ENCODE measurements at places on chromosomes 3 and 15. TPM values are rescaled to one million over a fixed set of nuclear protein-coding genes. Genes with fewer than 3 reads are reported as not detected.

Gene LRRC31
- total RNA-seq, result 62.9 TPM

Gene WDR76
- total RNA-seq, result 3.2 TPM

Gene FBXO40
- total RNA-seq, result not detected

Gene LMAN1L
- total RNA-seq, result not detected

Gene CHRFAM7A
- total RNA-seq, result 0.85 TPM

Gene ZXDC
- 25.7 TPM for total RNA-seq

Gene SLC28A1
- total RNA-seq, result not detected

Gene CYP1A2
- total RNA-seq, result not detected

DNA sequence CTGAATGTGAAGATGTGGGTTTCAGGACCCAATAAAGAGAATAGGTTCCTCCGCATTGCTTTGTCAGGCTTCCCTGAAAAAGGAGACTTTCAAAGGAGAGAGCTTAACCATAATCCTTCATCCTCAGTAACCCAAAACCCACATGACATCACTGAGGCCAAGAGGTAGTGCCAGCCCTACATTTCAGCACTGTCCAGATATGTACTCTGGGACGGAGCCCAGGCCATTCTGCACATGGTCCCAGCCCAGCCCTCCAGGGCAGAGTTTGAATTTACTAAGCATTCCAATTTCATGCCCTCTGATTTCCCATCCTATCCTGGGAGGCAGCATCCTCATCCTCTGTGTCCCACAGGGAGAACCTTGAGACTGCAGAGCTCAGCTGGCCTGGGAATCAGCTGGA lies 210.5 kb downstream of the GABRB3 start:
- no peak for DNase-seq

DNA sequence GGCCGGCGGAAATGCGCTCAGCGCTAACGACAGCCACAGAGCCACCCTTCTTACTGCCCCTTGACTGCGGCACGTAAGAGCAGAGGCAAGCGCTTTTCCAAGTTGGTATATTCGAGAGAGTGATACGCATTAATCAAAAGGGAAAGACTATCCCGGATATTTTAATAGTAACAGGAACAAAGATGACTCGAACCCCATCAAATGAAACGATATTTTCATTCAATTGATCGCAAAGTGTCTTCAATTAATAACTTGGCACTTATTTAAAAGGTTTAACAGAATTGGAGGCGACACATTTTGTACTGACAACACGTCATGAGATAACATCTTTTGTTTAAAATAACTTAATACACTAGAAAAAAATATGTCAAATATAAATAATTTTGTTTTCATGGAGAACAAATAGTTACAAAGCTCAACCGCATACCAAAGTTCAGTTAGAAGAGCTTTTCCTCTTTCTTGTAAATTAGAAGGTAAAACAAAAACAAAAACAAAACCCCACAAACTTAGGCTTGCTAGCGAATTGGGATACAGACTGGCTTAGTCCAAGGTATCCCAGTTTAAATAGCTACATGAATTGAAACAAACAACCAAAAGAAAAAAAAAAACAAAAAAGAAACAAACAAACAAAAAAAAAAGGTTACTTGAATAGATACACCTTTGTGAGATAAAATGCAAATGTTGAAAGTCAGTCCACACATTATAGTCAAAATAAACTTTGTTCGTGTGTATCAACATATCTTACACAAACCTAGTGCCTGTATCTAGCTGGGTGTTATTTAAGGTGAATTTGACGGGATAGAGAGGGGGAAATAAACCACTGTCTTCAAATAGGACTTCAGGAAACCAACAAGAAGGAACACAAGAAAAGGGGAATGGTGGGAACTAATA lies 10.2 kb downstream of the SHOX2 start:
- no peak for DNase-seq

- DNase-seq, result no peak
Observed at GRCh38 chr15:65903296-65904073, 34.2 kb downstream of the RAB11A start.

- DNase-seq, result no peak
Observed at GRCh38 chr3:123153125-123154019, 48.4 kb upstream of the SEC22A start.

GRCh38 chr3:12186515-12187286 lies 28.0 kb upstream of the TIMP4 start:
- no peak for DNase-seq

DNA sequence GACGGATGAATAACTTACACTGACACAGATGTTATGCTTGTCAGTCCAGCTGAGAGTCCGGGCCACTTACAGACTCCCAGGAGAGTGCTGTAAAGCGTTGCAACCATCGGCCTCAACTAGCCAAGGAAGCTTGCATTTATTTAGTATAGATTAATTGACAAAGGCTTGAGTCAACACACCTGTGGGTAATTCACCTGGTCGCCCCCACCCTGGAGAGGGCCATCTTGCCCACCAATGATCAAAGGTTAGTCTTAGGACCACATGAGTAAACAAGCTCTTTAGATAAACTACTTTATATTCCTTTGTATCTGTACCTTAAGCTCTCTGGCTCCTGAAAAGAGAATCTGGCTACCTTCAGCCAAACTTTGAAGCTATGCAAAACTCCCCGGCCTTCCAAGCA lies 51.0 kb downstream of the PAK2 start:
- no peak for DNase-seq

GRCh38 chr15:28969511-28970085 lies 83.8 kb downstream of the APBA2 start:
- no peak for DNase-seq

GRCh38 chr15:73981761-73982221 lies 10.3 kb downstream of the STOML1 start:
- no peak for DNase-seq

GRCh38 chr15:35713733-35714132 lies 167.8 kb upstream of the DPH6 start:
- no peak for DNase-seq

DNA sequence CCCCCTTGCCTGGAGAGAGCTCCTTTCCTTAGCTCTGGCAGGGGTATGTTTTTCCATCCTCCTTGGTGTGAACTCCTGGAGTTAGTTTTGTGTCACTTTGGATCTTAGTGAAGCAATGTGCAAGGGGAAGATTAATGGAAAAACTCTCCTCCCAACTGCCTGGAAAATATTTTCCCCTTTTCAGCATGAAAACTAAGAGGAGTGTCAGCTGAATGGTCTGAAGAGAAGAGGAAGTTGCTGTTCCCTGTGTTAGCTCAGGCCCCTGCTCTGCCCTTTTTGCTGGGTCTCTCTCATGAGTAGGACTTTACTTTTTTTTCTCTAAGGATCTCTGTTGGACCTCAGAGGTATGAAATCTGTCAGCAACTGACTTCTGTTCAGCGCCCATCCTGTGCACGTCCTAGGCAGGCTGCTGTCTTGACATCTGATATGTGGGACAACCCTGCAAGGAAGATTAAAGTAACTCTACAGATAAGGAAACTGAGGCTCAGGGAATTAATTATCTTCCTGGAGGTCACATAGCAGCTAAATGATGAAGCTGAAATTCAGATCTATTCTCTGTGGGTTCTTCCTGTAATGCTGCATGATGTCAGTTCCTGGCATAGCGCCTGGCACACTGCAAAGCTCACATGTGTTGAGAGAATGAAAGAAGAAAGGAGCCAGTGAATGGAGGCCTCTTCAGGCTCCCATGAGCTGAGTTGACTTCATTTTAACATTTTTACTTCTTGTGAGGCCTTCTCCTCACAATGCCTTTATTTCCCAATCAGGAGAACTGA lies 109.7 kb upstream of the GALNT15 start:
- DNase-seq, result peak; percentile 41

DNA sequence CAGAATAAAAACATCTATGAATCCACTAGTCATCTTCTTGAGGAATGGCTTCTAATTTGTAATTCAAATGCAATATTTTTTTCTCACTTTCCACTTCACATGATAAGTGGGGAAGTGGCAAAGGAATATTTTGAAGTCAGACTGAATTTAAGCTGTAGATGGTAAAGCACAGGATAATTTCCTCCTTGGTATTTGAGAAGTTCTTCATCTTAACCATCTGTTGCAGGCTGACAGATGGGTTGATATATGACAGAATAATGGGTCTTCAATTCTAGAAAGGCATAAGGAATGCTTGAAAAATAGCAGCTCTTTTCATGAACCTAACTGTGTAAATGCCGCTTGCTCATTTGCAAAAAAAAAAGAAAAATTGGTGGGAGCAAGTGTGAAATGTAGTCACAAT lies 66.5 kb upstream of the SNTN start:
- DNase-seq, result no peak

DNA sequence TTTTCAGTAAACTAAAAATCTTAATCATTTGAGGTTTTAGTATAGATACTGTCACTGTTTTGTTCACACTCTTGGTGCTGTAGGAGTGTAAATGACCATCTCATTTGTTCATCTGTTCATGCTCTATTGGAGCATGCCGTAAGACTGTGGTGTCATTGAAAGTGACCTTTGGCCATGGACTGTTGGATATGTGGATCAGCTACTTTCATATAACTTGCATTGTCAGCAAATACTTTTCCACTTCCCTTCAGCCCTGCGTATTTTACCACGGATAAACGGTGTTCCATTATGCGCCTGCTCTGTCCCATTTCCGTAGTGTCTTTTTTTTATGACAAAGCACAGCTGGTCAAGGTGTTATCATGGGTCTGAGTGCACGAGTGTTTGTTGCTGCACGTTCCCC lies 32.6 kb upstream of the SENP5 start:
- DNase-seq, result no peak

DNA sequence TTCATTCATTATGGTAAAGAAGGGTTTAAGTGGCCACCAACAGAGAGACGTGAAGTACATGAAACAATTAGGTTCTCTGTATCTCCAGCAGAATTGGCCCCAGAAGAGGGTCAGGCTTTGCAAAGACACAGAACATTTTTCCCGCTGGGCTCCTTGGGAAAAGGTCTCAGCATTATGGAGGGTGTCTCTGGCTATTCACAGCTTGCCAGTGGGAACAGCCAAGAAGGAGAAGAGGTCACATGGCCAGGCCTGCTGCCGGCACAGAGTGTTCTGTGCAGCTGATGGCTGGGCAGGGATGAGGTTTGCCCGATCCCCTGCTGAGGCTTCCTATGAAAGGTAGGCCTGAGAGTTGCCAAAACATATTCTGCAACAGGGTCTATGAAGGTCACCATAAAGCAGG lies 77.8 kb upstream of the LPP start:
- no peak for DNase-seq

DNA sequence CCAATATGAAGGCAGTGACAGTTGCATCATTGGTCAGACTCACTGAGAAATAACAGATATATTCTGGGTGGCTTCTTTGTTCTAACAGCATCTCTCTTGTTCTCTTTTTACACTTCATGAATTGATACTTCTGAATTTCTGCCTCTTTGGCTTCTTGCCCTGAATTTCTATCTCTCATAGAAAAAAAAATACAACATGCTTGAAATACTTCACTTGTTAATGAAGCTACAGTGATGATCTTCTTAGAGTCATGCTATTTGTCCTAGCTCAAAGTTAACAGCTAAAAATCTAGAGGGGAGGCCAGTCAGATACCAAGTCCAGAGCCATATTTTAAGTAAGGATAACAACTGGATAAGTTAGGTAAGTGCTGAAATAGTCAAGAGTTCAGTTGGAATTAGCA lies 597.2 kb upstream of the AGTR1 start:
- no peak for DNase-seq

DNA sequence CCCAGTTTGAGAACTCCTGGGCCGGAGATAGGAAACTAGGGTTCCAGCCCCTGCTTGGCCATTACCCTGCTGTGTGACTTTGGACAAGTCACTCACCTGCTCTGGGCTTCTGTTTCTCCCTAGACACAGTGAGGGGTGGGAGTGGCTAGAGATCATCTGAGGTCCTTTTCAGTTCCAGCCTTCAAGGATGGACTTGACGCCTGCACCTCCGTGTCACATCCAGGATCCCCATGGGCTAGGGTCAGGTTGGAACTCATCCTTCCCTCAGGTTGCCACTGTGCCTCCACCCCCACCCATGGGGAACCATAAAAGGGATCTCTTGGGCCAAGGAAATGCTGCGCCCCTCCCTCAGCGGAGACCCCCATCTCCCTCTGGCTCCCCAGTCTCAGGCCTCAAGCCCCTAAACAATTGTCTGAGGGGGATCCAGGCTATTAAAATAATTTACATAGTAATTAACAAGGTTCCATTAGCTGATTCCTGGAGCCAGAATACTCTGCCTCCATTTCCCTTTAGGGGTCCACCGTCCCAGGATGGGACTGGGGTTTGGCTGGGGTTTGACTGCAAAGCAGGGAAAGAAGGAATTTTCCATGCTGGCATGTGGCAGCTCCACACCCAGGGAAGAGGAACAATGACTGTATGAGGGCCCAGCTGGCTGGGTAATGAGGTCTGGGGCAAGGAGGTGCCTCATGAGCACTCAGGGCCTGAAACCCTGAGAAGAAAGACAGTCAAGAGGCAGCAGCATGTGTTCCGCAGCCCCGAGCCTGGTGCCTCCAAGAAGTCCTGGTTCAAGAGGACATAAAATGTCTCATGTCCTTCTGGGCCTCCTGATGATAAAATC lies 177.7 kb downstream of the SMAD6 start:
- DNase-seq, result no peak

DNA sequence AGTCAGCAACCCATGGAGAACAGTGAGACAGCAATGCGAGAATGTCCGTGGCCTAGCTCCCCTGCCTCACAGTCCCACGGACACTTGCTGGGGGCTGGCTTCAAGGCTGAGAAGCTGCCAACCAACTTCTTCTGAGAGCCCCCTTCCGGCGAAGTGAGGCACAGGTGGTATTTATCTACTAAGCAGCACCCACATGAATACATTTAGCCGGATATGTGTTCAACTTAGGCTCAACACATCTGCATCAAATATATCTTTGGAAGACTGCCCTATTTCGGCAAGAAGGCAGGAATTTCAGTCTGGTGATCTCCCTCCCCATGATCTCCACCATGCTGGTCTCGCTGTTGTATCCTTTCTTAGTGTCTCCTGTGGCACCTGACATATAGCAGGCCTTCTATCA lies 340.9 kb upstream of the NR2E3 start:
- no peak for DNase-seq

DNA sequence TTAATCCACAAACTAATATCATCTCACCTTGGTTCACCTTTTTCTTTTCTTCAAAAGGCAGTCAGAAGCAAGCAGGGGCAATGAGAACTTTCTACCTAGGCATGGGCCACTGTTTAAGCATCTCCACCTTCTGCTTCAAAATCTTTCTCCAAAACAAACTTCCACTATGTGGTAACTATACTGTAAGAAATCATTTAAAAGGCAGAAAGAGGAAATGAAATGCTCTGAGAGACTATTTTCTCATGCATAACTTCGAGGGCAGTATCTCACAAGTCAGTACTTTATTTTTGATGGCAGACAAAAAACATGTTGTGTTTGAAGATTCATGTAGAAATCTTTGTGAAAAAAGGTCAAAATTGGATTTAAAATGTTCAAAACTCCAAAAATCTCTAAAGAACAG lies 419.7 kb downstream of the ZBTB20 start:
- no peak for DNase-seq

- peak; percentile 58 for DNase-seq
Observed at GRCh38 chr15:43776101-43776717, 557 bp downstream of the ELL3 start.
